ENCODE measurements at places on chromosomes 13 and 19.

- DNase-seq = no peak
These were observed 17.6 kb downstream of the RANBP3 start for GRCh38 chr19:5960005-5961001.

GRCh38 chr13:65529541-65529940 is 1700.6 kb downstream of the PCDH9 start:
- DNase-seq = no peak

DNA sequence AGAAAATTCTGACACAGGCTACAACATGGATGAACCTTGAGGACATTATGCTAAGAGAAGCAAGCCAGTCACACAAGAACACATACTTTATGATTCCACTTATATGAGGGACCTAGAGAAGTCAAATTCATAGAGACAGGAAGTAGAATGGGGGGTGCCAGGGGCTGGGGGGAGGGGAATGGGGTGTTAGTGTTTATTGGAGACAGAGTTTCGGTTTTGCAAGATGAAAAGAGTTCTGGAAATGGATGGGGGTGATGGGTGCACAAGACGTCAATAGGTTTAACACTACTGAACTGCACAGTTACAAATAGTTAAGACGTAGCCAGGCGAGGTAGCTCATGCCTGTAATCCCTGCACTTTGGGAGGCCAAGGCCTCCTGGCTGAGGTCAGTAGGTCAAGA is 3.5 kb upstream of the ZNF787 start:
- DNase-seq = no peak

DNA sequence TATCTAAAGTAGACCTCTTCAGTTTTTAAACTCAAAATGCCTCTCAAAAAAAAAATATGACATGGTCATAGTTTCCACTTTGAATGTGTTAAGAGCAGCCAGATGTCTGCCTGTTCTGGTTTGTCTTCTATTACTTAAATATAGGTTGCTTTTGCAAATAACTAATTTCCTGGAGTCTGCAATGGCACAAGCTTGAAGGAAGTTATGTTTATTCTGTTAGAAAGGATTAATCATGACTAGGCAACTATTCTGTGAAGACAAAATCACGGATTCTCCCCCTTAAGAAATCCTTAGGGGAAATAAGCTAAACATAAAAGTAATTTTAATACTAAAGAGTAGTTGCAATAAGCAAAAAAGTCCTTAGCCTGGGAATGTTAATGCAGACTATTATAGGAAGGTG is 26.3 kb downstream of the SKA3 start:
- DNase-seq = no peak

GRCh38 chr19:54209058-54209810 is 8.6 kb downstream of the RPS9 start:
- DNase-seq = no peak

GRCh38 chr13:90253806-90254205 is 1093.7 kb upstream of the MIR17HG start:
- no peak for DNase-seq

GRCh38 chr13:30971575-30971974 is 39.1 kb downstream of the TEX26 start:
- no peak for DNase-seq

- DNase-seq = no peak
These were observed 271.1 kb downstream of the KCNRG start for GRCh38 chr13:50286324-50286723.

DNA sequence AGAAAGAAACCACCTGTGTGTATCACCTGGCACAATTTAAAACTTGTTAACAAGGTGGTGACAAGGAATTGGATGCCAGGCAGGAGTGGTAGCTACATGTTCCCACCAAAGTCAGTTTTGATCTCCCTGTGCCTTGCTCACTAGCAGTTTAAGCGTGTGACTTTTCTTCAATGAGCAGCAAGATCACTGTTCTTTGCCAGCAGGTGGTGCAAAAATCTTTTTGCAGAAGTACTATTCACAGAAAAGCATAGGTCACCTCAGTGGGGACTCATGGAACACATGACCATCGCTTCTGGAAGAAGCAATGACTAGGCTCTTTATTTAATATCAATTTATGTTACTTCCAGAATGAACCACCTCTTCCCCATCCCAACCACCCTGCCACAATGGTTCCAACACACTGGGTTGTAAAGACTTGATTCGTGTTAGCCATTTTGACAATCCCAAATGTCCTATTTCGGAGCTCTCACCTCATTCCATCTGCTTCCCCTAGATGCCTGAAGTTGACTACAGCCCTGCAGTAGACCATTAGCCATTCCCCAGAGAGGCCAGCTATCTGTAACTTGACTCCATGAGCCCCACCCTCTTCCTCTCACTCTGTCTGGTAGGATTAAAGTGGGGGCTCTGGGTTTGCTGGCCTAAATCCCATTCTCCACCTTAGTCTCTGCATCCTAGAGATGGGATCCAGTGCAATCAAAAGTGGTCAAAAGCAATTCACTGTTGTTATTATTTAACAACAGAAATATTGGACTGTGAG is 59.1 kb upstream of the TNFRSF19 start:
- no peak for DNase-seq

DNA sequence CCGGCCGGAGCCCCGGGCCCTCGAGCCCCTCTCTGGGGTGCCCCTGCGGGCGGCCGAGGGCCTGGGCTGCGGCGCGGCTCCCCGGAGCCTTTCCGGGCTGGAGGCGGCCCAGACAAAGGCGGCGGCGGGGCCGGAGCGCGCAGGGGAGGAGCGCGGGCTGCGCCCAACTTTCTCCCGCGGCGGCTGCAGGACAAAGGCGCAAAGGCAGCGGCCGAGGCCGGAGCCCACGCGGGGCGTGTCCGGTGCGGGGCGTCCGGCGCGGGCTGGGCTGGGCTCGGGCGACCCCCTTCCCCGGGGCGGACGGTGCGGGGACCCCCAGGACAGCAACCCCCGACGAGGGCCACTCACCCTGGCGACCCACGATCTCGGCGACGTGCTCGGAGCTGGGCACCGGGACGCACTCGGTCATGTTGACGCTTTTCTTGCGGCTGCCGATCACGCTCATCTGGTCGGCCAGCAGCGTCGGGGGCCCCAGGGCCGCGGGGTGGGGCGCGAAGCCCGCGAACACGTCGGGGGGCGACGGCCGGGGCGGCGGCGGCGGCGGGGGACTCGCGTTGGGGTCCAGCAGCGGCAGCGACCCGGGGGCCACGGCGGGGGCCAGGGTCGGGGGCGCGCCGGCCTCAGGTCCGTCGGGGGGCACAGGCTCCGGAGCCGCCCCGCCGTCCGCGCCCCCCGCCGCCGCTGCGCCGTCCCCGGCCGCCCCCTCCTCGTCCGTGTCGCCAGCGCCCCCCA is 843 bp downstream of the MEX3D start:
- DNase-seq = no peak

GRCh38 chr13:75749407-75749806 is 113.3 kb downstream of the LMO7 start:
- no peak for DNase-seq

DNA sequence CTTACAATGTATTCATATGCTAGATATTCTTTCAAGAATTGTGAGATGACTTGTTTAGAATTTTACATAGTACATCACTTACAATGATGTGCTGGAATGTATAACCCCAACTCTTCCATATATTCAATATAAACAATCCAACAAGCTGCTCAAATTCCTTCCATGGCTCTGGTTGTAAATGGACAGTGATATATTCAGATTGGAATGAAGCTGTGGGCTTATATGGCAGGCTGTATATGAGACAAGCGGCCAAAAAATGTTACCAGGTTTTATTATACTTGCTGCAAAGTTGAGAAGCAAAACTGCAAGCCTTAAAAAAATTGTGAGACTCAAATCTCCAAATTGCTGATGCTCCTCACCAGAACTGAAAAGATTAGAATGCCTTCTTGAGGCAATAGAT is 83.6 kb upstream of the KLF12 start:
- DNase-seq = no peak

- no peak for DNase-seq
These were observed 9.1 kb upstream of the SLC35E1 start for GRCh38 chr19:16581145-16581970.

GRCh38 chr13:107680115-107680514 is 535.2 kb downstream of the LIG4 start:
- no peak for DNase-seq

- no peak for DNase-seq
These were observed 79.1 kb upstream of the GPR12 start for GRCh38 chr13:26839682-26840081.

- no peak for DNase-seq
These were observed 201.8 kb downstream of the COL4A1 start for GRCh38 chr13:110105136-110105535.

DNA sequence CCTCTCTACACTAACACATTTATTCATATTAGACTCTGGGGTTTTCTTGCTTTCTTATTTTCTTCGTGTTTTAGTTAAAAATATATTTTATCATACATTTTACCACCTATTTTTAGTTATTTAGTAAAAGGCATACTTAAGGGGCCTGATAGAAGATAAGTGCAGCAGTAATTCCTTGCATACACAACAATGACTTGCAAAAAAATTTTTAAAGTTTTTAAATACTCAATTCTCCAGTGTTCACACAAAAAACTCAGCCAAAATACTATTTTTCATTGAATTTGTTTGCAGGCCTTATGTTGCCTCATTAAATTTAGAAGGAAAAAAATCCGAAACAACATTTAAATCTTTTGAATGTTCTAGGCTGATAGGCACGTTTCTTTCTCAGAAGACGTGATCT is 2431.7 kb downstream of the PCDH9 start:
- DNase-seq = no peak

DNA sequence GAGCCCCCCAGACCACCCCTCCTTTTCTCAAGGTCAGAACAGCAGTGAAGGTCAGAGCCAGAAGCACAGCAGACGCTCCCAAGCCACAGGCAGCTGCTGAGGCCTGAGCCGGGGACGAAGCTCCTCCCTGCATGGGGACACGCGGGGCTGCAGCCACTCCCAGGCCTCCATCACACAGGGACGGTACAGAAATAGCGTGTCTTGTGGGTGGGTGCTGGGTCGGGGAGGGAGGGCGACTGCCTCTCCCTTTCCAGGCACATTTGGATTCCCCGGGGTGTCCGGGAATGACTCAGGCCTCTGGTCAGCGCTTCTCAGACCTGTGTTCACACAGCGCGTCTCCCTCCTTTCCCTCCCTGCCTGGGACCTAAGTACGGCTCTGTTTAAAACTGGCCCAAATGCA is 33.2 kb downstream of the RASA3 start:
- DNase-seq = no peak

- DNase-seq = no peak
These were observed 193.8 kb downstream of the KATNAL1 start for GRCh38 chr13:30113551-30113950.

- DNase-seq = no peak
These were observed 9.1 kb downstream of the PCDH17 start for GRCh38 chr13:57640607-57641006.

- no peak for DNase-seq
These were observed 10.4 kb downstream of the EPS8L1 start for GRCh38 chr19:55085923-55086715.

- DNase-seq = peak; percentile 18
These were observed 5.7 kb downstream of the ATP4A start for GRCh38 chr19:35557539-35558399.

- peak; percentile 74 for DNase-seq
These were observed at the start of gene SBNO2 for GRCh38 chr19:1173845-1174809. Gene SBNO2 (minus strand): TSS chr19:1174268. CDS start chr19:1154276, 19,992 bp downstream.

GRCh38 chr19:14889994-14890642 is 4.2 kb upstream of the OR7A17 start:
- no peak for DNase-seq

- DNase-seq = no peak
These were observed 11.7 kb downstream of the ZNF66 start for GRCh38 chr19:20787786-20788185.

DNA sequence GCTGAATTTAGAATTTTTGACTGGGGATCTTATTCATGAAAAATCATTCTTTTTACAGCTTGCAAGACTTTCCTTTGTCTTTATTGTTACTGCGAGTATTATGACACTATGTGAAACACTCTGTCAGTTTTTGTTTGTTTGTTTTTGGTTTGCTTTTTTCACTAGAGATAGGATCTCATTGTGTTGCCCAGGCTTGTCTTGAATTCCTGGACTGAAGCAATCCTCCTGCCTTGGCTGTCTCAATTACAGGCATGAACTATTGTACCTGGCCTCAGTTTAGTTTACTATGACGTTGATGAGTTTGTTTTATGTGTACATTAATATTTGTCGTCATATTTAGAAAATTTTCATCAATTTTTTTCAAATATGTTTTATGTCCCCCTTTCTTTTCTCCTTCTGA is 1030.0 kb upstream of the PRR20A start:
- no peak for DNase-seq

- no peak for DNase-seq
These were observed 20.3 kb downstream of the CHST8 start for GRCh38 chr19:33641956-33642498.

- peak; percentile 20 for DNase-seq
These were observed 18.5 kb upstream of the POP4 start for GRCh38 chr19:29587518-29587986.

DNA sequence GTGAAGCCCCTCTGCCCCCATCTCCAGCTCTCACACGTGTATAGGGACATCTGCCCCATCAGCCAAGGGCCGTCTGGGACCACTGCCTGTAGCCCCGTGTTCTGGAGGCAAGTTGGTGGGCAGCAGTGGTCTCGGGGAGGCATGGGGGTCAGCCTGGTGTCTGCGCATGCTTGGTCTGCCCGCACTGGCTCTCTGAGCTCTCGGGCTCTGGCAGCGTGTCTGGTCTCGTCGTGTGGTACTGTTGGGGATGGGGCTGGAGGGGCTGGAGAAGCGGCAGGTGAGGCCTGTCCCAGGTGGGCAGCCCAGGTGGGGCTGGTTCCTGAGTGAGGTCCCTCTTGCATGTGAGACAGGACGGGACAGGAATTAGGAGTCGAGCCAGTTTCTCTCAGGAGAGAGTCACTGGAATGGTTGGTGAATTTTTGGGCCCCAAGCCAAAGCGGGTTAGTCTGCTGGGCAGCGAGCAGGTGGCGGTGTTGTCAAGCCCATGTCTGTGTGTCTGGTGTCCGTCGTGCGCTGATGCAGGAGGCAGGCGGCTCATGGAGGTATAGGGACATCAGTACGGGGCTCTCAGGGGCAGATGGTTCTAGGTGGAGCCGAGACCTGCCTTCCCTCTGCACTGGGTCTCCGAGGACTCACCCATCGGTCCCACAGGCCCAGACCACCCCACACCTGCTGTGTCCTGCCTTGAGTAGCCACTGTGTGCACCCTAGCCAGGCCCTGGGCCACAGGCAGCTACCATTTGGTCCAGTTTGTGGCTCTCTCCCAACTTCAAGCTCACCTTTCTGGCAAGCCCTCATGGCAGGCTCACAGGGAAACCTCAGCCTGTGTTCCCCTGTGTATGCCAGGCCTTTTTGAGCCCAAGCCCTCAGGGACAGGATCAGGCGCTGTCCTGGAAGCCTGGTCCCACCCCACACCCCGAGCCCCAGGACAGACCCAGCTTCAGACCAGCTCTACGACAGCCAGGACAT is 18.2 kb downstream of the COMP start:
- no peak for DNase-seq

- DNase-seq = no peak
These were observed 212.8 kb downstream of the FGF9 start for GRCh38 chr13:21883713-21884112.

DNA sequence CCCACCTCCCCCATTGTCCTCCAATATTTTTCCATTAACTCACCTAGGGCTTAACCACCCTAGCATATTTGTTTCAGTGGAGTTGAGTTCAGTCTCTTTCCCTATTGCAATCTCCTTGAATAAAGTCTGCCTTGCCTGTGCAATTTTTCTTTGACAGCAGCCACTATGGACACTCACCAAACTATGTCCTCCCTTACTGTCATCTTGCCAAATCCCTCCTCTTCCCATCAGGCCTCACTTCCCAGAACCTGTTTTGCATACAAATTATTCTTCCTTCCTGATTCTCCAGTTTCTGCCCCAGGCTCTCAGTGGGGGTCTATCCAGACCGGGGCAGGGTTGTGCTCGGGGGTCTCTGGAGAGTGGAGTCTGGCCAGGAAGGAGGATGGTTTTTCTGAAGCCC is 2.2 kb upstream of the LYPD5 start:
- DNase-seq = no peak

- DNase-seq = no peak
These were observed 81.4 kb downstream of the ALOX5AP start for GRCh38 chr13:30816736-30817135.

All from stimulated activated CD8-positive, alpha-beta memory T cell treated with anti-CD3 and anti-CD28 coated beads, Interleukin-15, amount 100 ng/mL, for 4 hours (primary cell).